Panc1 (cell line): ENCODE measurements at places on chromosomes 1 and 21.

GRCh38 chr21:41068967-41069642, 98.9 kb upstream of the BACE2 start:
- peak; percentile 22 for DNase-seq

DNA sequence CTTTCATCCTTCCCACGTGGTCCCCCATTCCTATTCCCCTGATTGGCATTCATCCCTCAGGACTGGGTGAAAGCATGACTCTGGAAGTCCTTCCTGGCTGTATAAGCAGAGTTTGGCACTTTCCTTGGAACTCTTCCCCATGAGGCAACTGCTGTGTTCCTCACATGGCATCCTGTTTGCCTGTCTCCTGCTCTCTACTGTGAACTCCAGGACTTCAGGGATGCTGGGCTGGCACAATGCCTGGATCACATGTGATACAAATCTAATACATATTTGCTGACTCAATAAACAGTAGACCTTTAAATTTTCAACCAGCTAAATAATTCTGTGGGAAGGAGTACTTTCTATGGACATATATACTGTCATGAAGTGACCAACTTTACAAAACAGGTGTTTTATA, 46.8 kb upstream of the EDEM3 start:
- DNase-seq = no peak

DNA sequence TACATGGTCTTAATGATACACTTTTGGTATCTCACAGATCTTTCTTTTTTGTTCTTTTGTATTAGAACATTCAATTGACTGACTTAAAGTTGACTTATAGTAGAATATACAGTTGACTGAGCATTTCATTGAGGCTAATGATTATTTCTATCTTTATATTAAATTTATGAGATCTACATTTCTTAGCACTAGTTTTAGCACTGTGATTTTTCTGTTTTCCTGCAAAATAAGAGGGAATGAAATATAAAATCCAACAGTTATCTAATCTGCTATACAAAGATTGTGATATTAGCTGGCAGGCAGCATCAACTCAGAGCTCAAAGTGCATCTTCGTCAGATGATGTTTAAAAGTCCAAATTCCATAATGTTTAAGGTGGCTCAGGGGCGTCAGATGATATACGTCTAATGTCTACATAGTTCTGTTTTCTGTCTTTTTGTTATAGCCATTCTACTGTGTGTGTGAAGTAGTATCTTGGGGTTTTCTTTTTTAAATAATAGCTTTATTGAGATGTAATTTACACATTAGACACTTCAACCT, 85.4 kb downstream of the ATG4C start:
- no peak for DNase-seq

- DNase-seq = no peak
Observed at GRCh38 chr1:154743526-154744036, 126.5 kb downstream of the KCNN3 start.

DNA sequence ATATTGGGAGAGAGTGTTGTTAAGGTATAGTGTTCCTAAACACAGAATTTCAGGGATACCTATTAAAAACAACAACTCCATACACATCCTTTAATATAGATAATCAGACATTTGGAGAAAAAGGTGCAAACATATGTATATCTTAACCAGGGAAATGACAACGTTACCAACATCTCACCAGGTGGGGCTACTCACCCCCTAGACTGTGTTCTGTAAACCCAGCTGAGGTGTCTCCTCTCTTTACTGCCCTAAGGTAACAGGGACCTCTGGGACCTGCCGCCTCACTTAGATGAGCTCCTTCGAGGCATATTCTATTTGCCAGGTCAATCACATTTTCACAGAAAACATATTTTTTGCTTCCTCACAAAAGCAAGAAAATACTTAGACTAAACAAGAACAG, 13.4 kb downstream of the RRAGC start:
- no peak for DNase-seq

DNA sequence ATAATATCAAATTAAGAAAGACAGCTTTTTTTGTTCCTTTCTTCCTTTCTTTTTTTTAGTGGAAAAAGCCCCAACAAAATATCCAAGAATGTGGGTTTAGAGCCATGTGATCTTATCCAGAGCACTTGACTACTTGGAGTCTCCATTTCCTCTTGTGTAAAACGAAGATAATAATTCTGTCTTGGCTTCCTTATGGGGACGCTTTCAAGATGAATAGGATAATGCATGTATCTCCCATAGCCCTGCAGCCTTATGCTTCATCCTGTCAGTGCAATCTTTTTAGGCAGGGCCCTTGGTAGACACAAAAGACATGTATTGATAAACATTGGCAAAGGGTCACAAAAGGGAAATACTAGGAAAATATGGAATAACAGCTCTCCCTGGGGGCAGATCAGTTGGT, 34.8 kb downstream of the ZBTB18 start:
- DNase-seq = no peak

DNA sequence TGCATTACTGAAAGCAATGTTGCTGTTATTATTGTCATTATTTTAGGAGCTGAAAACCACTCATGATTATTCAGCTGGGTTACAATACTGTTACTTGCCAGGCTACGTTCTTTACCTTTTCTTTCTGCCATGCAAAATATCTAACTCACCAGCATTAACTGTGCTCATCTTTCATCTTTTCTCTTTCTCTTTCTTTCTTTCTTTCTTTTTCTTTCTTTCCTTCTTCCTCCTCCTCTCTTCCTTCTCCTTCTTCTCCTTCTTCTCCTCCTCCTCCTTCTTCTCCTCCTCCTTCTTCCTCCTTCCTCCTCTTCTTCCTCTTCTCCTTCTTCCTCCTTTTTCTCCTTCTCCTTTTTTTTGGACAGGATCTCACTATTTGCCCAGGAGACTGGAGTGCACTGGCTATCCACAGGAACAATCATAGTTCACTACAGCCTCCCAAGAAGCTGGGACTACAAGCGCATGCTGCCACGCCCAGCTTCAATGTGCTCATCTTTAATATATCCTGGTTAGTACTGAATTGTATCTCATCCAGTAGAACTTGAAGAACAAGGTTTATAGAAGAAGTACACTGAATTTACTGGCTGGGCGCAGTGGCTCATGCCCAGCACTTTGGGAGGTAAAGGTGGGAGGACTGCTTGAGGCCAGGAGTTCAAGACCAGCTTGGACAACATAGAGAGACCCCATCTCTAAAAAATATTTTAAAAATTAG, 6.9 kb upstream of the ZMYM4 start:
- no peak for DNase-seq

GRCh38 chr1:9922342-9922741, 12.3 kb upstream of the CTNNBIP1 start:
- no peak for DNase-seq

- no peak for DNase-seq
Observed at GRCh38 chr1:109113590-109114341, at the start of gene ELAPOR1. Gene ELAPOR1 (plus strand): TSS chr1:109114115. CDS start chr1:109114184, 69 bp downstream.

GRCh38 chr1:154657556-154657955, 49.6 kb upstream of the ADAR start:
- no peak for DNase-seq

DNA sequence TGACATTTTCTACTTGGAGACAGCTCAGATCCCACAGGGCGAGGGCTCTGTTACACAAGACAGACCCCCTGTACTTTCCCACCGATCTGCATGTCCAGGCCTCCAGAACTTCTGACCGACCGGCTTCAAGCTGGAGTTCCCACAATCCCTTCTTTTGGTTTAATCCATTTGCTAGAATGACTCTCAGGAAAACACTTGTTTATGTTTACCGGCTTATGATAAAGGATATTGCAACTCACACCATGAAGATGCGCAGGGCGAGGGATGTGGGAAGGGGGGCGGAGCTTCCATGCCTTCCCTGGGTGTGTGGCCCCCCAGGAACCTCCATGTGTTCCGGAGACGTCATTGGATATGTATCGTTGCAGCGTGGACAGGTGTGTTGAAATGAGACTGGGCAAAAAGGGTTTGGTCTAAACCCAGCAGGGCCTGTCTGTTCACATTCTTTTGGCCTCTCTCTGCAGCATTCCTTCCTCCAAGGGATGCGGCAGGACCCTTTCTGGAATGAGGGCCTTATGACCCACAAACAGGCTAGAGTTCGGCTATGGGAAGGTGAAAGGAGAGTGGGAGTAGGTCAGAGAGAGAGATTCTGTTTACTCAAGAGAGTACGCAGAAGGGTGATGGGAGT, 7.5 kb upstream of the IGSF5 start:
- DNase-seq = no peak

DNA sequence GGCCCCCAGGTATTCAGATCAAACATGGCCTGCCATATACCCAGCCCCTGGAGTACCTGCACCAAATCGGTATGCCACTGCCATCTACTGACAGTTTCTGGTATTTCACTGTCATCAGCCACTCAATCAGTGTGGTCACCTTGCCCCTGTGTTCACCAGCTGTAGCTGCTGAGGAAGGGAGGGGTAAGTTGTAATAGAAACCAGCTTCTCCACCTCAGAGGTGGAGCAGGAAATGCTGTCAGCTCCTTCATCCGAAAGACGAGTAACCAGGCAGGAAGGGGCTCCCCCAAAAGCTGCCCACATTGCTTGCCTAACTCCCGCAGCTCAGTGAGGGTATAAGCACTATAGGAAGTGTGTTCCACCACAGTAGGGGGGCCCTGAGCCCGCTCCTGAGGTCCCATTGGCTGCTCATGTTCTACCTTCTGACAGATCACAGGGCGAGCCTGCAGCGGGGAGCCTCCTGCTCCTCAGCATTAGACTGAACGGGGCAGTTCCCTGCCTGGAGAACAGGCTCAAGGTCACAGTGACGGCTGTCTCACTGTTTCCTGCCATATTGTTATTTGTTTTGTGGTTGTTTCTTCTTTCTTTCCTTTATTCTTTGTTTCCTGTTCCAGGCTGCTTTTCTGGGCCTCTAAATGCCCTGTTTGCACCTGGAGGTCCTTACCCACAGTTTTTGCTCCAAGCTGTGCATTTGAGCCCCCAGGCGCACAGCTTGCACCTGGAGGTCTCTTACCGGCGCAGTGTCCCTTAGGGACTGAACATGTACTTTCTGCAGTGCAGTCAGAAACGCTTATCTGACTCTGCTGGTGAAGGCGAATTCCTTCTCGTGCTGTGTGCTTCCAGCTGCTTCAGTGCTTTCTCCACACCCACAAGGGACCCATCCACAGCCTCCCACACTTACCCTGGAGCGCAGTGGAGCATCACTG, 1638.3 kb downstream of the MRPL39 start:
- peak; percentile 57 for DNase-seq

DNA sequence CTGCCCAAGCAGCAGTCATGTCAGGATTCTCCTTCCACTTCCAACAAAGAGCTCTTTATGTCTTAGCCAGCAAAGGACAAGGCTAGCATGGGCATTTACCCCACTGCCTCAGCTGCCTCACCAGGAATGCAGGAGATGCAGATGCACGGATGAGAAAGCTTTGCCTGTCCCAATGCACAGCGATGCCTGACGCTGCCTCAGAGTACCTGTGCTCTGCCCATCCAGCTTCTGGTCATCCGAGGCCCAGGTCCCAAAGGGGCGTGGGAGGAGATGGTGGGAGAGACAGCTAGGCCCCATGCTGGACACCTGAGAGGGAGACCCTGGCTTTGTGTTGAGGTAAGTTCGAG, 59.0 kb downstream of the IRF2BP2 start:
- no peak for DNase-seq

- no peak for DNase-seq
Observed at GRCh38 chr1:43979261-43979527, 184 bp downstream of the B4GALT2 start.

GRCh38 chr1:229248821-229249817, 21.8 kb upstream of the RAB4A start:
- DNase-seq = no peak

GRCh38 chr1:161872506-161872905, 106.4 kb downstream of the ATF6 start:
- DNase-seq = no peak

- DNase-seq = no peak
Observed at GRCh38 chr1:200653022-200653462, 16.7 kb downstream of the DDX59 start.

GRCh38 chr1:55353707-55354620, 138.8 kb upstream of the USP24 start:
- no peak for DNase-seq

- no peak for DNase-seq
Observed at GRCh38 chr1:8955406-8955805, 9.7 kb downstream of the CA6 start.

- DNase-seq = no peak
Observed at GRCh38 chr1:83776913-83777757, 221.8 kb downstream of the TTLL7 start.

DNA sequence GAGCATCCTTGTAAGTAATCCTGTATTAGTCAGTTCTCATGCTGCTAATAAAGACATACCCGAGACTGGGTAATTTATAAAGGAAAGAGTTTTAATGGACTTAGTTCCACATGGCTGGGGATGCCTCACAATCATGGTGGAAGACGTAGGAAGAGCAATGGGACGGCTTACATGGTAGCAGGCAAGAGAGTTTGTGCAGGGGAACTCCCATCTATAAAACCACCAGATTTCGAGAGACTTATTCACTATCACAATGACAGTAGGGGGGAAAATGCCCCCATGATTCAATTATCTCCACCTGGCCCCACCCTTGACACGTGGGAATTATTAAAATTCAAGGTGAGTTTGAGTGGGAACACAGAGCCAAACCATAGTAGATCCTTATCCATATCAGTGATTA, 124.7 kb downstream of the HIVEP3 start:
- no peak for DNase-seq

- DNase-seq = no peak
Observed at GRCh38 chr1:98881901-98882300, 122.8 kb downstream of the PLPPR5 start.

DNA sequence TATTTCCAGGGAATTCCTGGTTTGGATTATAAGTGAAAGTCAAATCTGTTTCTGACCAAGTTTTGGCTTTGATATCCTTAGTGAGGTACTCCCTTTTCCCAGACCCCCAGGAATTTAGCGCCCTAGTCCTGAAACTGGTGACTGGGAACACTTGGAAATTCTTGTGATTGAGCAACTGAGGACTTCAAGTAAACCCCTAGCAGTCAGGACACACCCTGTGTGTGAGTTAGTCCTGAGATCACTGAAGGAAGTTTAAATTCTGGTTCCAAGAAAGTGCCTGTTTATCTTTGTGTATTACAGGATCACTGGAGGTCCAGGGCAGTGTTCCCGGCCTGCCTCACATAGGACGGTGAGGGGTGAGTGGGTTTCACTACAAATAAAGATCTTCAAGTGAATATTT, 95.1 kb upstream of the F3 start:
- no peak for DNase-seq
